ENCODE measurements at places on chromosomes 16 and 17.

DNA sequence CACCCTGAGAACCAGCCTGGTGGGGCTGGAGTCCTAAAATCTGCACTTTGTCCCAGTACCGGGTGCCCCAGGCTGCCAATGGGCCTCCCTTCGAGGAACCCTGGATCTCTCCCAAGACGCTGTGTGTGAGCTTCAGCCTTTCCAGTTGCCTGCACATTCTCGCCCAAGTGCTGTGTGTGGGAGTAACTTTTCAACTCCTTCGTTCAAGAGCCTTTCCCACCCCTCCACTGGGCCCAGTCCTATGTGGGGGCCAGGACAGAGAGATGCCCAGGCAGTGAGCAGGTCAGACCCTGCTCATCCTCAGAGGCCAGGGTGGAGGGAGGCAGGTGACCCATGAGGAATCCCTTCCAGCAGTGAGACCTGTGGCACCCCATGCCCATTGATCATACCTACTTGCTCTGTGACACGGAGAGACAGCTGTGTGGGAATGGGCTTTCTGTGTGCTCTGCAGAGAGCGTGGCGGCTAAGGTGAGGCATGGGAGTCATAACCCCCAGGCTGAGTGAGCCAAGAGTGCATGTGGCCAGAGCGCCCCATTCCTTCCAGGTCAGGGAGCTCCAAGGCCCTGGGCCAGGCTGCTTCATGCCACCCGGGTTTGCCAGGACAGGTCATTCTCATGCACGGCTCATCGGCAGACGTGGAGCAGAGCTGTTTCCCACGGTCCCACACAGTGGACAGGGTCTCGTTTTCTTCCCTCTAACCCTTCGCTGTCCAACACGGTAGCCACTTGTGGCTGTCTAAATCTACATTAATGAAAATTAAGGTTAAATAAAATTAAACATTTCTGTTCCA is 154.4 kb downstream of the CLEC16A start:
- no peak for DNase-seq

DNA sequence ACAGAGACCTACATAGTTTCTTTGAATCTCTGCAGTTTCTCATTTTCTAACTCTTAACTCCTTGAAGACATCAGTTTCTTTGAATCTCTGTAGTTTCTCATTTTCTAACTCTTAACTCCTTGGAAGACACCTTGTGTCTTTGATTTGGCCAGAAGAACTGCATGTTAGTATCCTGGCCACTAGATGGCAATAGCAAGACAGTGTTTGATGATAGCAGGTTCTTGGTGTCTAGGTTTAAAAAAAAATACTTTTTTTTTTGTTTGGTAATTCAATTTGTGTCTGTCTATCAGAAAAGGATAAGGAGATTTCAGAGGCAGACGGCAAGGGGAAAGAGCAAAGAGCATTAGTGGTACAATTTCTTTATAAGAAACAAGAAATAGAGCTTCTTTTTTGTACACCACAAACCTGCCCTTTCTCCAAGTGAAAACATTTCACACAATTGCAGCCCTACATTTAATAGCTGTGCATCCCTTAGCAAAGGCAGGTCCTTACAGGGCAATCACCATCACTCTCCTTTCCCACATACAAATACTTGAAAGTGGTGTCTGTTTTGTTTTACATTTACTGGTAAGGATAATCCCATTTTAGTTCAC is 1324.9 kb upstream of the CDH8 start:
- no peak for DNase-seq

- DNase-seq: peak; percentile 32
Measured at GRCh38 chr17:60305141-60305540, 86.8 kb downstream of the USP32 start.

DNA sequence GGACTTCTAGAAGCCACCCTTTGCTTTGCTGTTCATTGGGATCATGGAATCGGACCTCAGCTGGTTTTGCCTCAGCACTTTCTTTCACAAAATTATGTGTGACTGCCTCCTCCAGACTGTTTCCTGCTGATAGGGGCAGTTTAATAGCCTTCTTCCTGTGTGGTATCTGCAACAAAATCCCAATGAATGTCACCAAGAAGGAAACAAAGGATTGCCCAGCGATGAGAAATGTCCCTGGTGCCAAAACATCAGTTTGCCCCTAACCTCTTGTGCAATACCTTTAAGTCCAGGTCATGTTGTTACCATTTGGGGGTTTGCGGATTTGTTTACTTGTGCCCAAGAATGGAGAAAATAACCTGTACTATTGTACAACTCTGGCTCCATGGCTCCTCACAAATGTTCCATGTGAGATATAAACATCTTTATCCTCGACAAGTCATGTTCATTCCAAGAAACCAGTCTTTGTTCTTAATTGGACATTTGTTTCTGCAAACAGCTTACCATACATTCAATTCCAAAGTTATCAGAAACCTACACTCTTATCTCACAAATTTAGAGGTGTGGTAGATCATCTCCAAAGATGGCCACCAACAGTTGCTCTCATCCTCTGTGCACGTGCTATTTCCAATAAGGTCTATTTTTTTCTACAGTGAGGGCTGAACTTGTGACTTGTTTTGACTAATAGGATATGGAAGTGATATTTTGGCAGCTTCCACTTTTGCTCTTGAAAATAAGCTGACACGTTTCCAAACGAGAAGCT is 14.8 kb downstream of the TAC4 start:
- DNase-seq: no peak
